ENCODE measurements at places on chromosomes 7 and 10.

DNA sequence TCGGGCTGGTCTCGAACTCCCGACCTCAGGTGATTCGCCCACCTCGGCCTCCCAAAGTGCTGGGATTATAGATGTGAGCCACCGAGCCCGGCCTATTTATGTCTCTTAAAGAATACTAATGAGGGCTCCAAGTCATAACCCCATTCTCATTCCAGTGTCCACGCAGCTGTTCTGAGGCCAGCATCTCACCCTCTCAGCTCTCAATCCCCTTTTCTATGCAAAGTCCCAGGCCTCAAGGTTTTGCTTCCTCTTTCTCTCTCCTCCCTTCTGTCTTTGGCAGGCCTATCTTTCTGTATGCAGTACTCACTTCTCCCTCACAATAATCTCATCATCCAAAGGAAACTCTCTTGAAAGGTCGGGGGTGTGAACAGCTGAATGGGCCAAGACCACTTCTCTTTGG, 28.0 kb upstream of the VSIR start:
- DNase-seq = no peak

- no peak for DNase-seq
Observed at GRCh38 chr10:44369854-44370253, 15.0 kb downstream of the CXCL12 start.

DNA sequence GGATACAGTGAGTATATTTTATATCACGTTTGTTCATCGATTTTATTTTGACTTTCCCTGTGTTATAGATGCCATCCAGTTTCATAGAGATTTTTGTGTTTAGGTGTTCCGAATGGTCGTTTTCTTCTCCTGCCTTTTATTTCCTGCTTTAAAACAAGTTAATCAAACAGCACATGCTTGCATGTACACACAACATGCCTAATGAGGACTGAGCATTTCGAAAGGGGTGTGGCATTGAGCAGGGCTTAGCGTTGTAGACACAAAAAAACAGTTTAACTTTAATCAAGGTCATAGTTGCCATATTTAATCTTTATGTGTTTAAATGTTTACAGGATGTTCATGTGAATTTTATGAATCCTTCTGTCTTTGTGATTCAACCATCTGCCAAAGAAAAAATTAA, 430.5 kb upstream of the GALNT17 start:
- no peak for DNase-seq

DNA sequence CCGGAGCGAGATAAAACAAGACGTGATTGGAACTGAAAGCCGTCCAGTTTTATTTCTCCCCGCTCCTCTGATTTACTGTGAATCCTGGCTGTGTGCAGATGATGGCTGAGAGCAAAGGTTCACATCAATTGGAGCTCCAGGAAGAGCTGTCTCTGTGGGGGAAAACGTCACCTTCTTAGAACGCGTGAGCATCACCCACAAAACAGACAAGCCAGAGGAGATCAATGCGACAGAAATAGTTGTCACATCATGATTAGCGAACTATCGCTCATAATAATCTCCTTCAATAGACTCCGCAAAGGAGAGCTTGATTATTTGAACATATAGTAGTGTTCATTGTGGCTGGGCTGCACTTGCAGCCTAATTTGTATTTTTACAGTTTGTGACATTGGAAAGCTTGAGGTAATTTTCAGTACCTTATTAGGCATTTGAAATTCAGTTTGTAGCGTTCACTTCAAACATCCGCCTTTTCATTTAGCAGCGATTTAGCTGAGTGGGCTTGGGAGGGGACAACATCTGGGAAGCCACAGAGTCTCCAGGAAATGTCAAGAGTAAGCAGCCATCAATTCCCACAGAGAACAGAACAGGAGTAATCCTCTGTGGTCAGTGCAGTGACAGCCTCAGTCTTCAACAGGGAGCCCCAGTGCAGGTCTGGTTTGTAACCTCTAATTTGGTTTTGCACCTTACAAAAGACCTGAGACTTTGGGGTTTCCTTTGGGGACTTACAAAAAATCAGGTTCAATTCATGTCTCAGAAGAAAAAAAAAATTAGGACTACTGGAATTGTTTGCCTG, 276.8 kb upstream of the PFKP start:
- no peak for DNase-seq

GRCh38 chr10:47179291-47179647, 120.7 kb upstream of the GDF10 start:
- no peak for DNase-seq

DNA sequence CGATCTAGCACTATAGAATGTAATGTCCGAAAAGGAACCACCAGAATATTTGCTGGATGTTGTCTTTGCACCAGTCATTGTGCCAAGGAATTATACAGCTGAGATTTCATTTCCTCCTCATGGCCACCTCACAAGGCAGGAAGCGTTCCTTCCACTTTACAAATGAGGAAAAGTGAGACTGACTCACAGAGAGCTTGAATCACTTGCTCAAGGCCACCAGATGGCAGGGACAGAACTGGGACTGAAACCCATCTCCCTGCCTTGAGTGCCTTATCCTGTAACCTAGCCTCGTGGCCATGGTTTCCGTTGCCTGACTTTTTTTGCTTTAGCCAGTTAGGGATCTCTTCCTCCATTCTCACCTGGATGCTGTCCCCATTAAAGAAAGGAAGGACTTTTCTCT, 44.7 kb upstream of the PDZD8 start:
- peak; percentile 28 for DNase-seq

- DNase-seq = no peak
Observed at GRCh38 chr10:126687121-126687606, 16.7 kb upstream of the C10orf90 start.

- no peak for DNase-seq
Observed at GRCh38 chr7:42198974-42199668, 37.9 kb downstream of the GLI3 start.

DNA sequence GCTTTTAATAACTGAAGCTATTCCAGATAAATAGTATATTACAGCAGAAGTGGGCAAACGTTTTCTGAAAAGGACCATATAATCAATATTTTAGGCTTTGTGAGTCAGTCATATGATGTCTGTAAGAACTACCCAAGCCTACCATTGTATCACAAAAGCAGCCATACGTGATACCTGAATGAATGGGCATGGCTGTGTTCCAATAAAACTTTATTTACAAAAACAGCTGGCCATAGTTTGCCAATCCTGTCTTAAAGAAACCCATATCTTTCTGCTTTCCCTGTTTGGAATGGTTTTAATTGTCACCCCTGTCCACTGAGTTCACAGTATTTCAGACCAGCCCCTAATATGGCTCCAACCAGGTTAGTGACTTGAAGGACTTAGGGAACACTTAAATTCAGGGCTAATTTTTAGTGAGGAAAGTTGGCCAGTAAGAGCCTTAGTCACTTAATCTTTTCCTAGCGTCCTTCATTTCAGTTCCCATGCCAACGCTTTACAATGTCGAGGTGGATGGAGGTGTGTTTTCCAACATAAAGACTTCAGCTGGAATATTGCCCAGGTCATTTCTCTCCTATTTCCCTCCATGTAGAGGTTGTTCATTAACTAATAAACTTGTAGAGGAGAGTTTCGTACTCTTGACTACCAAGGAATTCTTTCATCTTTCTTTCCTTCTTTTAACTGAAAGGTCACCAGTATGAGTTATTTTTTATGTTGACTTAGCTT, 184.5 kb downstream of the TRIL start:
- no peak for DNase-seq

DNA sequence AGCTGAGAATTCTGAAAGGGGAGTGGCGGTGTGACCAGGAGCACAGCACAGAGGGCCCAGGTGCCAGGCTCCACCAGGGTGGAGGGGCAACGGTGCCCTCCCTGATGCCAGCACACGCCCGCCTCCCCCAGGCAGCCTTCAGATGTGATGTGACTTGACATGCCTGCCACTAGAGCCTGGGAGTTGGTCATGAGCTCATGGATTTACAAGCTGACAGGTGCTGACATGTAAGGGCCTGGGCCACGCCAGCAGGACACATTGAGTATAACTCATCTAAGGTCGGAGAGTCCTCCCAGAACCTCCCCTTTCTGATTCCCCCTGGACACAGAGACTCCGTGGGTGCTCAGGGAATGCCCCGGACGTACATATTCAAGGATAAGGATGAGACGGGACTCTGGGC, 74.2 kb downstream of the LSM5 start:
- no peak for DNase-seq

- no peak for DNase-seq
Observed at GRCh38 chr7:104928721-104929400, 85.1 kb upstream of the KMT2E start.

DNA sequence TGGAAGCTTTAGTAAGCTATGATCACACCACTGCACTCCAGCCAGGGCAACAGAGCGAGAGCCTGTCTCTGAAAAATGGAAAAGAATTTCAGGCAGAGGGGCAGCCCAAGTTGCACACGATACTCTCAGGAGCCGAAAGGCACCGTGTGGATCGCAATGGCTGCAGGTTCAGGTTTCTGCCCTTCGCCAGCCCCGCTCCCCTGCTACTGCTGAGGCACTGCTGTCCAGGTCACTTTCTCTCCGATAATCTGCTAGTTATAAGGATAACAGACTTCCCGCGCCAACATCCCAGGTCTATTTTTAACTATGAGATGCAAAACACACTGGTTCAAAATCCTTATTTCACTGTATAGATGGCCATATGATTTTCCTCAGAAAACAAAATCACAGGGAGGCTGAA, 11.1 kb downstream of the BEND7 start:
- no peak for DNase-seq

- DNase-seq = no peak
Observed at GRCh38 chr10:86944031-86944419, 13.4 kb downstream of the MMRN2 start.

DNA sequence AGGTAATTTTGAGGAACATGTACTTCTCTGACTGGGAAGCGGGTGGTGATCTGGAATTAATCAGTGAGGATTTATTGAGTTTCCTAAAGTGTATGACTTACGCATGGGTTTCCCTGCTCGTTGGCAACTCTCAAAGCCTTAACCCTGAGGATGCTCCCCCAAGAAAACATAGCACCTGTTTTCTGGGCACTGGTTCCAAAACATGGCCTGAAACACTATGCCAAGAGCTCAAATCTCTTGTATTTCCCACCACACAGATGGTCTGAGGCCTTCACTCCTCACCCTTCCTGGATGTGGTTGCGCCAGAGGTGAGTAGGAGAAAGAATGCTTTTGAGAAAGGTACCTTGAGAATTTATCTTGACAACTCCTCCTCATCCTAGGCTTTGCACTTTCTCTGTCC, 250.4 kb downstream of the FZD1 start:
- no peak for DNase-seq

GRCh38 chr7:25940086-25940906, 211.7 kb upstream of the NFE2L3 start:
- no peak for DNase-seq

- no peak for DNase-seq
Observed at GRCh38 chr7:78716876-78717275, 736.6 kb downstream of the MAGI2 start.
